ENCODE measurements at places on chromosomes 12 and 14. TPM values are rescaled to one million over a fixed set of nuclear protein-coding genes. Genes with fewer than 3 reads are reported as not detected.

The OXA1L gene
- total RNA-seq = 136 TPM

DNA sequence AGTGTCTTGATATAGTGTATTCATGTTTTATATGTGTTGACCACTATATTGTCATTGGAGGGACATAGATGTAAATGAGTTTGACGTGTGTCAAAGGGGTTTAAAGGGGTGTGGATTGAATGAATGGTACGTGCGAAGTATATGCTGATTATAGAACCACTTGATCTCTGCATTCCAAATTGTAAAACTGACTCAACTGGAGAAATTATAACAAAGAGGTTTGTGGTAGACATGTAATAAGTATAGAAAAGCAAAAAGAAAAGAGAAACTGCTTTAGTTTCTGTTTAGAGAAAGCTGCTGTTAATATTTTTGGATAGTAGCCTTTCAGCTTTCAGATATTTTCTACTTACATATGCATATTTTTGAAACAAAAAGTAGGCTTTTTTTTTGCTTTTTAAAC lies 8.9 kb upstream of the MYRFL start:
- H3K4me3 ChIP-seq = no peak overlapping the region
- H3K36me3 ChIP-seq = no peaks in the 10 kb centered on the region
- H3K27ac ChIP-seq = no peak overlapping the region
- H3K4me1 ChIP-seq = no peaks in the 10 kb centered on the region

- no peaks in the 10 kb centered on the region for H3K4me1 ChIP-seq
- no peak overlapping the region for H3K4me3 ChIP-seq
- H3K27me3 ChIP-seq = no peaks in the 10 kb centered on the region
- DNase-seq = no peak
Measured at GRCh38 chr12:114975640-114976310, 291.8 kb upstream of the TBX3 start.

- H3K4me1 ChIP-seq = no peaks in the 10 kb centered on the region
- no peak overlapping the region for H3K4me3 ChIP-seq
- no peaks in the 10 kb centered on the region for H3K27me3 ChIP-seq
- no peak for DNase-seq
Measured at GRCh38 chr14:50355692-50356091, 41.0 kb downstream of the CDKL1 start.

GRCh38 chr14:30410986-30411385 lies 148.0 kb upstream of the G2E3 start:
- H3K4me3 ChIP-seq = no peak overlapping the region
- H3K27ac ChIP-seq = no peak overlapping the region
- no peak for DNase-seq
- H3K4me1 ChIP-seq = no peaks in the 10 kb centered on the region

The ITGA7 gene
- total RNA-seq = 8.9 TPM

- H3K4me3 ChIP-seq = no peak overlapping the region
- DNase-seq = no peak
- H3K36me3 ChIP-seq = no peaks in the 10 kb centered on the region
- H3K4me1 ChIP-seq = peaks cover 21% of the 10 kb centered on the region
Measured at GRCh38 chr14:73833530-73834260, 17.9 kb upstream of the PTGR2 start.

GRCh38 chr14:75153295-75153694 lies 23.1 kb downstream of the TMED10 start:
- H3K27ac ChIP-seq = no peak overlapping the region
- no peak overlapping the region for H3K4me3 ChIP-seq
- no peaks in the 10 kb centered on the region for H3K36me3 ChIP-seq
- no peaks in the 10 kb centered on the region for H3K27me3 ChIP-seq
- DNase-seq = no peak

GRCh38 chr14:93430315-93431035 lies at the start of gene UNC79:
UNC79 (plus strand) TSS chr14:93430939; CDS start chr14:93431030, 91 bp downstream.
- H3K27me3 ChIP-seq = peaks cover 37% of the 10 kb centered on the region
- H3K4me3 ChIP-seq = no peak within 1 kb of the TSS
- no peak for DNase-seq
- H3K4me1 ChIP-seq = no peaks in the 10 kb centered on the region
- H3K27ac ChIP-seq = no peak within 1 kb of the TSS

The TBX3 gene
- 0.07 TPM for total RNA-seq

- H3K27ac ChIP-seq = no peak overlapping the region
- no peak overlapping the region for H3K4me3 ChIP-seq
- peaks cover 2% of the 10 kb centered on the region for H3K36me3 ChIP-seq
- H3K4me1 ChIP-seq = no peaks in the 10 kb centered on the region
- DNase-seq = no peak
- no peaks in the 10 kb centered on the region for H3K27me3 ChIP-seq
Measured at GRCh38 chr12:79227091-79227490, 362.5 kb downstream of the SYT1 start.
